CD4-positive, alpha-beta T cell treated with Interleukin-4 for 4 hours (primary cell): ENCODE measurements at places on chromosomes 4 and X.

DNA sequence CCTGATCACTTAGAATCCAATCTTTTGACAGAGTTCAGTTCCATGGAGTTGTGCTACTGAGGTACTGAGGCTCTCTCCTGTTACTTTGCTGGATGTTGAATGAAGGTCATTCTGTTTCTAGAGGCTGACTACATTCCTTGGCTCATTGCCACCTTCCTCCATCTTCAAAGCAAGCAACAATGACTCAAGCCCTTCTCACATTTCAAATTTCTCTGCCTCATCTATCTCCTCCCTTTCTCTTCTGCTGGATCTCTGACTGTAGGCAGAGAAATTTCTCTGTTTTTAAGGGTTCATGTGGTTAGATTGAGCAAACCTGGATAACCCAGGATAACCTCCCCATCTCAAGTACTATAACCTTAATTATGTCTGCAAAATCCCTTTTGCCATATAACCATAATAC lies 775.4 kb downstream of the STPG2 start:
- DNase-seq: no peak

DNA sequence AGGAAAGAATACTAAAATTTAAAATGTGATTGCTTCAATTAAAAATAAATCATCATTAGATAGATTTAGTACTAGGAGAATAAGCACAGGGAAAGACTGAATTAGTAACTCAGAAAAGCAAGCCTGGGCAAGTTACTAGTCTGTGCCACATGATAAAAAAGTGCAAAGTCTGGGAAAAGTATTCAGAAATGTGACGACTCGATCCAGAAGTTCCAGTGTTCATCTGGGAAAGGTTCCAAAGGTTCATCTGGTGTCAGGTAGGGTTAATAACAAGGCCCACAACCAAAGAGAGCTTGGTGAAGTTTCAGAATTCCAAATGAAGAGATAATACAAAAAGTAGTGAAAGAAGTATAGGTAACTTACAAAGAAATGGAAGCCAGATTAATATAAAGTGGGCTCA lies 78.3 kb upstream of the ARSJ start:
- DNase-seq: no peak

DNA sequence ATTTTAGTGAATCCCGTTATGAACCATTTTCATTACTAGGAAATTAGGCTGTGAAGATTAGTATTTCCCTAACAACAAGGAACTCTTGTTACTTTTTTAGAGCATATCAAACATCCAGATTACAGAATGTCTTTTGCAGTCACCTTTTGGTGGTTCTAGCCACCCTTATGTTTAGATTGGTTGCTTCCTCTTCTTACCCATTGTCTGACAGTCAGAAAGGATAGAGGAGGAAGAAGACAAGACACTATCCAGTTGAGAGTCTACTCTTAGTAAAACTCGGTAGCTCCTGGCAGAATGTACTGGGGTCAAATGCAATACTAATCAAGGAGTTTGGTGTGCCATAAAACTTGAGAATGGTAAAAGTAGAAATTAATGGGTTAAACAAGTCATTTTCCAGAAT lies 1.6 kb upstream of the GUCY1A1 start:
- DNase-seq: no peak

GRCh38 chr4:86376850-86377249 lies 17.0 kb upstream of the MAPK10 start:
- DNase-seq: no peak

GRCh38 chr4:47736555-47736954 lies 101.3 kb downstream of the CORIN start:
- no peak for DNase-seq

DNA sequence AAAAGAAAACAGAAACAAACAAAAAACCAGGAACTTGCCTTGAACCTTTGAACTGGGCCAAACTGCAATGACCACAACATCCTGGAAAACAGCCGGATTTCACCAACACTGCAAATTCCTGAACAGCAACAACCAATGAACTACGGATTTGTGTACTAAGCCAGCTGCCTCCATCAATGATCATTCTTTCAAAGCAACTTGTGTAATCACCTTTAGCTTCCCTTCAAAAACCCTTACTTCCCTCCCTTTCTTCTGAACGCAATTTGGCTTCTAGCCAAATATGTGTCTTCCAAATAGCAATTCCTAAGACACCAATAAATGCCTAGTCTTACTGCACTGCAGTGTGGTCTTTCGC lies 98.5 kb upstream of the FAM47C start:
- no peak for DNase-seq

DNA sequence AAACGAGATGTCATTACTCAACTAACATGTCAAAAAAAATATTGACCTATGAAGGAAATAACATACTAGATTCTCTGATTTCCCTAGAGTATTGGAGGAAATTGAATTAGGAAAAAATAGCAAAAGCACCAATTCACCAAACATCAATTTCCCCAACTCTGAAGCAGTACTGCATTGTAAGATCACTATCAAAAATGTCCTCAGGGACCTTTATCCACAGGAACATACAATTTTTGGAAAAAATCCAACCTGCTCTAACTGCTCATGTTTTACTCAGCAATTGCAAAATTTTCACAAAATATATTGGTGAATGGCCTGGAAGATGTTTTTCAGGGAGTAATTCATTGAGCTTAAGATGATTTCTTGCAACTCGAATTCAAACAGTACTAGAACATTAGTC lies 239.0 kb upstream of the GIMD1 start:
- DNase-seq: no peak

- DNase-seq: no peak
Measured at GRCh38 chr4:72136429-72136828, 104.6 kb downstream of the NPFFR2 start.

- no peak for DNase-seq
Measured at GRCh38 chr4:119632216-119632615, 3.6 kb upstream of the PDE5A start.

DNA sequence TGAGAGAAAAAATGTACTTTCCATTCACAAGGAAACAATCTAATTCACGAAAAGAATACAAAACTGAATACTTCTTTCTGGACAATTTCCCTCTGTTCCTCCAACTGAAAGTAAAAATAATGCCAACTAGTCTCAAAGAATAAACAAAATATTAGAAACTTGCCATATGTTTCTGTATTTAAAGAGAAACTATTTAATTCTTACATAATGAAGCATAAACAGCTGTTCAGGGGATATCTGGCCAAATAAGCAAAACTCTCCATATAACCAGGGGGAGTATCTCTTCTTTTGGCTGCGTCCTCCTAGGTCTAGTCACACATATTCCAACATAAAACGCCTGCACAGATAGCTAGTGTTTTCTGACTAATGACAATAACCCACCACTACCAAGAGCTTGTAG lies 805 bp downstream of the GATB start:
- DNase-seq: no peak
